ENCODE measurements at places on chromosomes 3 and 15. TPM values are rescaled to one million over a fixed set of nuclear protein-coding genes. Genes with fewer than 3 reads are reported as not detected.

- no peak for DNase-seq
These were observed 12.8 kb downstream of the ARMC8 start for GRCh38 chr3:138199851-138200250.

GRCh38 chr3:62095756-62096155 lies 277.6 kb downstream of the FEZF2 start:
- no peak for DNase-seq

ZNF148 gene
- total RNA-seq, result 36.9 TPM

DNA sequence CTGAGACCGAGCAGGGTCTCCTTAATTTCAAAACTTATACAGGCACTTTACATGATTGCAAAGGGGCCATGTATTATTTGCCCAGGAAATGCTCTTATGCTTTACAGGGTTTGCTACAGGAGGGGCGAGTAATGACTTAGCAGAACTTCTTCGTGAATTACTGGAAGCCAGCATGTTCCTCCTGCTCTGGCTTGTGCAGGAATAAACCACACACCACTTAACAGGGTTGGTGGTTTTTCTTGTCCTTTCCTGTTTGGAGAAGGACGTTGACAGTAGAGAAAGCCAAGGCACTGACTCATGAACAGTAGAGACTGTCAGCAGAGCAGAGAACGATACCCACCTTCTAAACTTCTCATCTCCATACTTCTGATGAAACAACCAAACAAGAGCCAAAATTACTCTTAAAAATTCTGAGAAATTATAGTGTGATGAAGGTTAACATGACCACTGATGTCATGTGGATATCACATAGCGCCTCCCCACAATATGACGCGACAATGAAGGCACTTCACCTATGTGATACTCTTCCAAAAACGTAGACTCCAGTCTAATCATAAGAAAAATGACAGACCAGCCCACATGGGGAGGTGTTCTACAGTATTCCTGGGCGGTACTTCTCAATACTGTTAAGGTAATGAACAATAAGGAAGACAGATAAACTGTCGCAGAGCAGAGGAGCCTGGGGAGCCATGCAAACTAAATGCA lies 24.7 kb upstream of the MCTP2 start:
- DNase-seq, result peak; percentile 76

DNA sequence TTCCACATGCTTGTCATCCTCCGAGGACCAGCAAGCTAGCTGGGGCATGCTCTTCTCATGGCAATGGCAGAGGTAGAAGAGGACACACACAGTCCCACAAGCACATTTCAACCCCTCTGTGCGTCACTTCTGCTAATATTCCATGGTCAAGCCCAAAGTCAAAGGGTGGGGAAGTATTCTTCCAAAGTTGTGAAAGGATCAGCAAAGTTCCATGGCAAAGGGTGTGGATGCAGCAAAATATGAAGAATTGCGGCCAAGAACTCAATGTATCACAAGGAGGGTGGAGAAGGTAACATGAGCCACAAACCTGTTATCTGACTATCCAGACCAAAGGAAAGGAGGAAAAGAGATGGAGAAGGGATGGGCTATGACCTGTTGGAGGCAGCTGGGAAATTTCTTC lies 71.2 kb upstream of the SNRK start:
- DNase-seq, result no peak

DNA sequence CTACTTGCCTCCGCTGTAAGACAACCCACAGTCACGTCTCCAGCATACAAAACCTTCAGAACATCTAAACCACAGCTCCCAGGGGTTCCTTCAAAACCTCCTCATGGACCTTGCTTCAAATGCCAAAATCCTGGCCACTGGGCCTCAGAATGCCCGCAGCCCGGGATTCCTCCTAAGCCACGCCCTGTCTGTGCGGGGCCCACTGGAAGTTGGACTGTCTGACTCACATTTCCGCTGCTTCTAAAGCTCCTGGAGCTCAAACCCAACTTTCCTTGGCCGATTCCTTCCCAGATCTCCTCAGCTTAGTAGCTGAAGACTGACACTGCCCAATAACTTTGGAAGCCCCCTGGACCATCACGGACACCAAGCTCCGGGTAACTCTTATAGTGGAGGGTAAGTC lies 17.9 kb upstream of the OR5H6 start:
- no peak for DNase-seq

CDC25A gene
- total RNA-seq, result 38.4 TPM

FAM81A gene
- 1.5 TPM for total RNA-seq

GRCh38 chr15:55475842-55476241 lies 32.2 kb downstream of the DNAAF4 start:
- DNase-seq, result no peak

PAK6 gene
- total RNA-seq, result 0.67 TPM

DNA sequence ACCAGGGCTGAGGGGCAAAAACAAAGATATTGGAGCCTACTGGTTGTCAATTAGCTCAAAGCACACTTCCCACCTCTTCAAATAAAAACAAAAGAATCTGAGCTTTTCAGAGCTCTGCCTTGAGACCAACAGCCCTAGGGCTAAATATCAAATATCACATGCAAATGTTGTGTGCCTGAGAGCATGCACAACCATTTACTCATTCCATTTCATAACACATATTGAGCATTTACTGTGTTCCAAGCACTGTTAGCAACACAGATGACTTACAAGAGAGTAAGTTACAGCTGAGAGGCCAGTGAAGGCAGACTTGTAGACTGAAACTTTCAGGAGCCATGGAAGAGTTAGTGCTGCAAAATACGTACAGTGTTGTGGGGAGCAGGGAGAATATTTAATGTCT lies 222.4 kb downstream of the CPNE4 start:
- no peak for DNase-seq

- DNase-seq, result no peak
These were observed 105.4 kb upstream of the FHIT start for GRCh38 chr3:61356685-61357084.

DNA sequence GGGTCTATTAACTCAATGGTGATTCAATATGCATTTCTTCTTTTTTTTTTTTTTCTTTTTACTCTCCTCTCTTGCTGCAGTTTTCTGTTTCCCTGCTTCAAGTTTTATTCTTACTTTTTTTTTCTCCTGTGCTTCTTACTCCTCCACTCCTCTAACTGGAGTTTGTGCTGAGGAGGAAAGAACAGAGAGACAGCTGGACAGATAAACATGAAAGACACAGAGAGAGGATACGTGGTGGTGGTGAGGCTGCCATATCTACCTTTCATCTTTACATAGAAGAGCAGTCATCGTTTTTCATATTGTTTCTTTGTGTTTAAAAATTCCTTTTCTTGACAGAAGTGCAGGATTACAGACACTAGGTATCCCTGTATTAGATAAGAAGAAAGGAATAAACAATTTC lies 262.8 kb downstream of the OTOL1 start:
- DNase-seq, result no peak

KBTBD13 gene
- total RNA-seq, result not detected

- DNase-seq, result no peak
These were observed 85.8 kb downstream of the MB21D2 start for GRCh38 chr3:192831801-192832347.

GRCh38 chr3:33426068-33426467 lies 14.1 kb downstream of the UBP1 start:
- no peak for DNase-seq

GRCh38 chr3:40310705-40311104 lies 1.2 kb downstream of the EIF1B start:
- peak; percentile 13 for DNase-seq

ANKUB1 gene
- not detected for total RNA-seq

- no peak for DNase-seq
These were observed 290.2 kb downstream of the SHQ1 start for GRCh38 chr3:72558001-72558400.

GP5 gene
- total RNA-seq, result 0.72 TPM

DNA sequence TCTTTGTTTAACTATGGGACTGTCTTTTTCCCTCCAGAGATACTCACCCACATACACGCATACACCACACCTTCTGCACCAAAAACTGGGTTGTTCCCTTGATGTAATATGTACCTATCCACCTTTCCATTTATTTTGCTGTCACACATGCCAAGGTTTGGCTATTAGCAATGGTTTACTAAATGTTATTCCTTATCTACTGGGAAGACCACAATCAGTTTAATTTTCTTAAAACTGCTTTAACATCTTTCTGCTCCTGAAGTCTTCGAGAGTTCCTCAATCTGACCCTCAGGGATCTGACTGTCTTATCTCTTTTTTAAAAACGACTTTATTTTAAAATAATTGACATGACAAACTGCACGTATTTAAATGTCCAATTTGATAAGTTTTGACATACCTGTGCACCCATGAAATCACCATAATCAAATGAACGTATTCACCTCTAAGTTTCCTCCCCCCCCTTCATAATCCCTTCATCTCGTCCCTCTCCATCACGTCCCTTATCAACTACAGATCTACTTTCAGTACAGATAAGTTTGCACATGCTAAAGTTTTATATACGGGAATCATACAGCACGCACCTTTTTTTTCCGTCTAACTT lies 805 bp upstream of the TRPM7 start:
- no peak for DNase-seq

DNA sequence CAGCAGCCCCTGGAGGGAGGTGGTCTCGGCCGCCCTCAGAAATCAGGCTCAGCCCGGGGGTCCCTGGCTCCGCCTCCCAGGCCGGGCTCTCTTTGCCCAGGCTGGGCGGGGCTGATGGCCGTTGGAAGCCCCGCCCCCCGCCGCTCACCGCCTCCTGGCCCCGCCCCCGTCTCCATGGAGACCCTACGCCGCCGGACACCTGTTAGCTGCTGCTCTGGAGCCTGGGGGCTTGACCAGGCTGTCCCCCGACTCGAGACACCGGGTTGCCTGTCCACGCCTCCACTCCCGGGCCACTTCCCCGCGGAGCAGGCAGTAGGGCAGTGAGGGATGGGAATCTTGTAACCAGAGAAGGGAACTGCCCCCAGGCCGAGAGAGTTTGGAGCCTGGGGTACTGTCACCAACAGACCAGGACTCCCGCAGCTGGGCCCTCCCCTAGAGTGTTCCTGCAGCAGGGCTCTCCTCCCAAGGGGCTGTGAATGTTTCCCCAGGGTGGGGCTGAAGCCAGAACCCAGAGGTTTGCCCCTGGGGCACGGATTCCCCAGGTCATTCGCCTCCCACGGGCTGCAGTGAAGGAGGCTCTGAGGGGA lies 27.8 kb upstream of the RPL32 start:
- peak; percentile 61 for DNase-seq

ALDH1A2 gene
- total RNA-seq, result 1.4 TPM

GRCh38 chr15:77839970-77840905 lies 207.5 kb upstream of the LINGO1 start:
- no peak for DNase-seq

DNA sequence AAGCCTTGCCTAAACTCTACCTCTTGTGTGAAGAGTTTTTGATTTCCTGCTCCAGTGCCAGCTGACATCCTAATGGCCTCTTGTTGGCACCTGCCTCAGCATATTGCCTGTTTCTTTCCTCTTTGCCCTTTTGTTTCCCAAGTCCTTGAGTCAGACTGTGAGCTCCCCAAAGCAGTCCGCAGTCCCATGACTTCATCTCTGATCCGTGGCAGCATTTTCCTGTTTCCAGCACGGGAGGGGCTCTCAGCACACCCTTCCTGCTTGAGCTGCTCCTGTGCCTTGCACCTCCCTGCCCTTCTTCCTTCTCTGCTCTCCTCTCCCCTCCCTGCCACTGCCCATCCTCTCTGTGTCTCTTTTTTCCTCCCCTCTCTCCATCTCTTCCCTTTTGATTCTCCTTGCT lies 179.6 kb downstream of the EPHB1 start:
- no peak for DNase-seq

GRCh38 chr3:14377838-14378169 lies 24.6 kb upstream of the SLC6A6 start:
- DNase-seq, result peak; percentile 72

DNA sequence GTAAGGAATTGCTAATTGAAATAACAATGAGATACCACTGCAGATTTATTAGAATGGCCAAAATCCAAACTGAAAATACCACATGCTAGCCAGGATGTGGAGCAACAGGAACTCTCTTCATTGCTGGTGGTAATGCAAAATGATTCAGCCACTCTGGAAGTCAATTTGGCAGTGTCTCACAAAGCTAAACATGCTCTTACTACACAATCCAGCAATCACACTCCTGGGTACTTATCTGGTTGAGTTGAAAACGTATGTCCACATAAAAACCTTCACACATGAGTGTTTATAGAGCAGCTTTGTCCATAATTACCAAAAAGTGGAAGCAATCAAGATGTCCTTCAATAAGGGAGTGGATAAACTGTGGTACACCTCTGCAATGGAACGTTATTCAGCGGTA lies 113.3 kb downstream of the SMAD6 start:
- DNase-seq, result no peak

DNA sequence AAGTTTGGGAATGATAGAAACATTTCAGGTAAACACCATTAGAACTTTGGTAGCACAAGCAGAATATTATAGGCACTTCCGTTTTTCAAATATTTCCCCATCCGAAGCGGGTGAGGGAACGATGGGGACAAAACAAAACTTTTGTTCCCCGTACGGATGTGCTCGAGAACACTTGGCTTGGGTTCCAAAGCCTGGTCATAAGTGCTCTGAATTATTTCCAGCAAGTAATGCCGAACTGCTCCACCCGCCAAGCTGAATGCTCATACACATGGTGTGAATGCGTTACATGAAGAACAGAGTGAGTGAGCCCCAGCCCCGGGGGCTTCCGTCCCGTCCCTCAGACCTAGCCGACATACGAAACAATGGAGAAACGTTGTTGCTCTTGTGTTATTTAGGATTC lies 438.2 kb upstream of the ARRDC4 start:
- DNase-seq, result no peak

- peak; percentile 45 for DNase-seq
These were observed 1.3 kb downstream of the TCF12 start for GRCh38 chr15:56919609-56920366.

ADAMTS17 gene
- total RNA-seq, result 0.60 TPM

DNA sequence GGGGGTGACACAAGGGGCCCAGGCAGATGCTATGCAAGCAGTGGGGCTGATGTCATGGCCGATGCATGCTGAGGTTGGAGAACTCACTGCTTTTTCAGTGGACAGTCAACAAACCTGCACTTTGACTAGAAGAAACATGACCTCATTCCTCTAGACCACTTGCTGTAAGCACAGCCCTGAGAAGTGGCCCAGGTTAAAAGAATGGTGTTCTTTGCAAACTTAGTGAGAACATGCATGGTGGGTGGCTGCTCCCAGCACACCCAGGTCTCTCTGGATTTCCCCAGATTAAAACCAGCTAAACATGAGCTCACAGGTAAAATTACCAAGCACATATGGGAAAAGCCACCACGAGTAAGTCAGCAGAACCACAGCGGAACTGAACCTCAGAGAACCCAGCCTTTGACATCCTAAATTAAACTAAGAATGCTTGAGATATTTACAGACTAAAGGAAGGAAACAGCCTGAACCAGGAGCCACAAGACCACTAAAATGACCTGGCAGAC lies 15.5 kb downstream of the DLEC1 start:
- no peak for DNase-seq

GRCh38 chr3:185631508-185632206 lies 45.6 kb downstream of the SENP2 start:
- no peak for DNase-seq

GRCh38 chr3:33586402-33586801 lies 131.7 kb downstream of the CLASP2 start:
- DNase-seq, result no peak

TAGLN3 gene
- 1.2 TPM for total RNA-seq

Data from activated CD8-positive, alpha-beta T cell treated with anti-CD3 and anti-CD28 coated beads for 36 hours (primary cell).